ENCODE measurements at places on chromosomes 1 and 21.

- DNase-seq, result no peak
Observed at GRCh38 chr1:26177182-26177684, at the start of gene CNKSR1. Gene CNKSR1, plus strand, starts transcription at chr1:26177491. Its CDS starts 57 bp downstream, at chr1:26177548.

DNA sequence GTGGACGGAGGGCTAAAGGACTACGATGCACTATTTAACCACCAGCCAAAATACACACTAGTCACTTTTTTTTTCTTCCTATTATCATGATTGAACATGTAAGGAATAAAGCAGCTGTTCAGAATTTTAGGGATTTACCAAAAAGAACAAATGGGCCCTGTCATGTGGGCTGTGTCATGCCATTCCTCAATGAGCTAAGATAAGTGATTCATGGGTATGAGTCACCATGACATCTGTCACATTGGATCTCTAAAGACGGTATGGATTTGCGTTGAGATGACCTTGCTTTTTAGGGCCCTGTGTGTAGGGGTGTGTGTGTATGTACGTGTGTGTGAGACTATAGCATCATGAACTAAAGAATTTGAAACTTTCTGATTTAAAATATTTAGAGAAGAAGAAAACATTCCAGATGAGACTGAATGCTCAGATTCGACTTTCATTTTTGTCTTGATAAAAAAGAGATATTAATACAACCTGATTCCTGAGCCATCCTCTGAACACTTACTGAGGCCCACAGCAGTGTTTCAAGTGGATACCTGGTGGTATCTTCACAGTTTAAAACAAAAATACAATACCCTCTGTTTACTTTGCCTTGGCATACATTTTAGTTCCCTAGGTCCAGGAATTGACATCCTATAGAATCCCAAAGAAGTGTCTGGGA, 246.1 kb upstream of the DUSP10 start:
- no peak for DNase-seq

GRCh38 chr1:114522264-114522575, 11.2 kb upstream of the TRIM33 start:
- DNase-seq, result no peak

- no peak for DNase-seq
Observed at GRCh38 chr1:195591917-195592672, 1016.1 kb downstream of the KCNT2 start.

DNA sequence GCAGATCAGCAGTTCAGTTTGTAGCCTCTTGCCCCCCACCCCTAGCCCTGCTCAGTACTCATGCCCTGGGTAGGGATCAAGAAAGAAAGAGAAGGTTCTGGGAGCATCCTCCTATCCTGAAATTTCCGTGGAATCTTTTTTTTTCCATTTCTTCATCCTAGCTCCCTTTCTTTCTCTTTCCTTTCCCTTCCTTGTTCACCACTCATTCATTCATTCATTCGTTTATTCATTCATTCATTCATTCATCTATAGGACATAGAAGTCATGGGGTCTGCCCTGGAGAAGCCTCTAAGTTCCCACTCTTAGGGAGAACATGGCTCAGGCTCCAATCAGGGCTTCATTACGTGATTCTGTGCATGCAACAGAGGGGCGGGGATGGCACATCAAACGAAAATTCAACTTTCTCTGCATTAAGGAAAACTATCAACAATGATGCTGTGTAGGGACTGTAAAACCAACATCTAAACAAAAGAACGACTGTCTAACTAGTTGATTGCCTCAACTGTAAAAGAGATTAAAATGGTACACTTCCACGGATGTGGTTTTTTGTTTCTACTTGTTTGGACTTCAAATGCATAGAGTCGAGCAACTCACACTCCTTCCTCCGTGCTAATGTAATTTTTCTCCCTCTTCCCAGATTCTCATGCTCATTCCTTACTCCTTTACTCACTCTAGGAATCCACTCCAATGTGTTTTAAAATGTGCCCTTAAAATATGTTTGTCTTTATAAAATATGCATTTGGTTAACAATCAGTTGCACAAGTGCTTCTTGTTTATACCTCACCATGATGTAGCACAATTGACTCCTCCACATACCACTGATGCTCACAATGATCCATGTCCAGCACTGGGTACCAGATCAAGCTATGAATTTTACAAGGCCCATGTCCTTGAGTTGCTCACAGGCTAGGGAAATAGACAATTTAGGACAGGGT, 101.2 kb upstream of the SLC2A1 start:
- DNase-seq, result no peak

DNA sequence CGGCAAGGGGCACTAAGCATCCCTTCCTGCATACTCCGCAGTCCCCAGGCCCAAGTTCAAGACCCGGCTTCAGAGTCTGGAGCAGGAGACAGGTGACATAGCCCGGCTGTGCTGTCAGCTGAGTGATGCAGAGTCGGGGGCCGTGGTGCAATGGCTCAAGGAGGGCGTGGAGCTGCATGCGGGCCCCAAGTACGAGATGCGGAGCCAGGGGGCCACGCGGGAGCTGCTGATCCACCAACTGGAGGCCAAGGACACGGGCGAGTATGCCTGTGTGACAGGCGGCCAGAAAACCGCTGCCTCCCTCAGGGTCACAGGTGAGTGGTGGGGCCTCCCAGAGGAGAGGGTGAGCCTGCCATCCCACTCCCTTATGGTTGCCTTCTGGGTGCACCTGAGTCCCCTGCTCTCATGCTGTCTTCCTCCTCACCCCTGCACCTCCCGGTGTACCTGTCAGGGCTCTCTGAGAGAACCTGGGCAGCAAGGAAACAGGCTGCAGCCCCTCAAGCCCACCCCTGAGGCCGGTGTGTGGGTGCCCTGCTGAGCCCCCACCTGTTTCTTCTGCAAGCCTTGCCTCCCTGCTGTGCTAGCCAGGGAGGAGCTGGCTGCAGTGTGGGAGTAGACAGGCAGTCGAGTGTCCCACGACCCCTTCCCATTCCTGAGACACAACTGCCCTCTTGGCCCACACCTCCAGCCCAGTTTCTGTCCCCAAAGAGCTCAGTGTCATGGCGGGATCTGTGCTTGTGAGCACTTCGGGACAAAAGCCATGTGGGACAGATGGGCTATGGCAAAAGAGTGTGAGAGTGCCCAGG, 99.2 kb downstream of the TRIM11 start:
- DNase-seq, result no peak

GRCh38 chr21:43903451-43904091, 38.5 kb downstream of the AGPAT3 start:
- no peak for DNase-seq

- no peak for DNase-seq
Observed at GRCh38 chr1:16120940-16121410, 34.9 kb downstream of the EPHA2 start.

Measured in globus pallidus (tissue), 1 donor.